Glomerular endothelial cell (primary cell): ENCODE measurements at places on chromosomes 11 and 22. TPM values are rescaled to one million over a fixed set of nuclear protein-coding genes. Genes with fewer than 3 reads are reported as not detected.

- no peak for DNase-seq
These were observed 143.5 kb upstream of the PLET1 start for GRCh38 chr11:112404112-112404511.

- no peak for DNase-seq
These were observed 15.4 kb upstream of the IFITM3 start for GRCh38 chr11:335779-336658.

Gene GP1BB
- 0.78 and 8.8 TPM in 2 replicates for total RNA-seq

Gene UCP2
- total RNA-seq, result 15.3 and 23.7 TPM in 2 replicates

Gene TMPRSS13
- total RNA-seq, result 0.05 and 0.06 TPM in 2 replicates
